CD4-positive, alpha-beta T cell (primary cell): ENCODE measurements at places on chromosomes 3 and 15. TPM values are rescaled to one million over a fixed set of nuclear protein-coding genes. Genes with fewer than 3 reads are reported as not detected.

Gene TOMM70
- total RNA-seq: 20.9 TPM

Gene SLC6A20
- total RNA-seq: not detected

Gene NUP210
- 82.0 TPM for total RNA-seq

Gene DUOX1
- 0.17 TPM for total RNA-seq

Gene CADM2
- 0.03 TPM for total RNA-seq

Gene CLSTN2
- total RNA-seq: not detected

Gene SKOR1
- 1.8 TPM for total RNA-seq

Gene MUSTN1
- total RNA-seq: 10.7 TPM

Gene WDR72
- not detected for total RNA-seq

Gene CCR3
- not detected for total RNA-seq

Gene ACKR4
- total RNA-seq: 0.17 TPM

Gene CTXN2
- total RNA-seq: not detected

Gene KBTBD13
- total RNA-seq: not detected

Gene QRICH1
- total RNA-seq: 210 TPM

Gene KCNAB1
- 0.14 TPM for total RNA-seq

Gene NIPA2
- 36.7 TPM for total RNA-seq

Gene DLG1
- 91.8 TPM for total RNA-seq

Gene CTSH
- total RNA-seq: 11.1 TPM

Gene SLC22A14
- not detected for total RNA-seq

Gene TRIM42
- total RNA-seq: not detected

Gene UBE3A
- total RNA-seq: 126 TPM

Gene FAM227B
- total RNA-seq: 4.4 TPM

Gene IMPG2
- 0.66 TPM for total RNA-seq

Gene MTHFS
- total RNA-seq: 9.1 TPM

Gene NSUN3
- 12.4 TPM for total RNA-seq

Gene DGKG
- not detected for total RNA-seq

Gene FRG2C
- not detected for total RNA-seq

Gene RBP2
- not detected for total RNA-seq

Gene HOMER2
- total RNA-seq: 1.6 TPM

Gene TMIE
- 0.92 TPM for total RNA-seq

Gene P2RY13
- total RNA-seq: 0.08 TPM

Gene ALS2CL
- total RNA-seq: 47.6 TPM

Gene EFHB
- total RNA-seq: 0.99 TPM

Gene ESYT3
- 0.22 TPM for total RNA-seq

Gene EPHA6
- not detected for total RNA-seq

Gene CFAP92
- total RNA-seq: 0.19 TPM

Gene TMEM62
- 17.5 TPM for total RNA-seq

Gene FRMD4B
- 7.7 TPM for total RNA-seq

Gene RHCG
- not detected for total RNA-seq

Gene FOXB1
- 0.14 TPM for total RNA-seq

Gene TLE3
- 159 TPM for total RNA-seq
